Stomach (tissue), 19 donors: ENCODE measurements at places on chromosomes 3 and 15. TPM values are rescaled to one million over a fixed set of nuclear protein-coding genes. Genes with fewer than 3 reads are reported as not detected.
A peak's percentile ranks its signal among the peaks of the same experiment; 100 is the strongest.

- H3K4me3 ChIP-seq: no peak overlapping the region
- H3K36me3 ChIP-seq: no peaks in the 10 kb centered on the region
- DNase-seq: no peak
- H3K27ac ChIP-seq: no peak overlapping the region
Observed at GRCh38 chr15:61035311-61035710, 193.8 kb downstream of the RORA start.

GRCh38 chr15:25899870-25900269, 36.7 kb upstream of the ATP10A start:
- no peaks in the 10 kb centered on the region for H3K4me1 ChIP-seq
- H3K36me3 ChIP-seq: no peaks in the 10 kb centered on the region

Gene B3GNT5
- 5.0 TPM for polyA plus RNA-seq

DNA sequence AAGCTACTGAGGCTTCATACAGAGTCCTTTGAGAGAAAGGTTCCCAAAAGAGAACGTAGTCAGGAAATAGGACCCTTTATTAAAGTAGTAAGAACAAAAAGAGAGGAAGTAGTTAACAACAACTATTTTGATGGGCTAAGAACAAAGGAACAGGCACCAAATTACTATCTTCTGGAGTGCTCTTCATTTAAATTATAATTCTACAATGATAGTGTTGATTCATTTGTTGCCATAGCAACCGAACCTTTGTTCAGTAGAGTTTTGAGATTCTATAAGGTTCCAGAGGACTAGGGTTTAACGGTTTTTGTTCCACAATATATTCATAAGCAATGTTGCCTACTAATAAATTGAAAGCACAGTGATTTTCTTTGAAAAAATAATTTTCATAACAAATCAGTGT, 78.8 kb downstream of the CMSS1 start:
- peak overlapping the region; percentile 42 for H3K27ac ChIP-seq
- H3K4me1 ChIP-seq: peaks cover 27% of the 10 kb centered on the region
- H3K4me3 ChIP-seq: no peak overlapping the region
- H3K27me3 ChIP-seq: no peaks in the 10 kb centered on the region
- no peaks in the 10 kb centered on the region for H3K36me3 ChIP-seq

- H3K27me3 ChIP-seq: no peaks in the 10 kb centered on the region
- H3K4me1 ChIP-seq: peaks cover 6% of the 10 kb centered on the region
- no peak for DNase-seq
- H3K36me3 ChIP-seq: no peaks in the 10 kb centered on the region
- no peak overlapping the region for H3K4me3 ChIP-seq
Observed at GRCh38 chr15:100948430-100948762, 29.2 kb downstream of the LRRK1 start.

DNA sequence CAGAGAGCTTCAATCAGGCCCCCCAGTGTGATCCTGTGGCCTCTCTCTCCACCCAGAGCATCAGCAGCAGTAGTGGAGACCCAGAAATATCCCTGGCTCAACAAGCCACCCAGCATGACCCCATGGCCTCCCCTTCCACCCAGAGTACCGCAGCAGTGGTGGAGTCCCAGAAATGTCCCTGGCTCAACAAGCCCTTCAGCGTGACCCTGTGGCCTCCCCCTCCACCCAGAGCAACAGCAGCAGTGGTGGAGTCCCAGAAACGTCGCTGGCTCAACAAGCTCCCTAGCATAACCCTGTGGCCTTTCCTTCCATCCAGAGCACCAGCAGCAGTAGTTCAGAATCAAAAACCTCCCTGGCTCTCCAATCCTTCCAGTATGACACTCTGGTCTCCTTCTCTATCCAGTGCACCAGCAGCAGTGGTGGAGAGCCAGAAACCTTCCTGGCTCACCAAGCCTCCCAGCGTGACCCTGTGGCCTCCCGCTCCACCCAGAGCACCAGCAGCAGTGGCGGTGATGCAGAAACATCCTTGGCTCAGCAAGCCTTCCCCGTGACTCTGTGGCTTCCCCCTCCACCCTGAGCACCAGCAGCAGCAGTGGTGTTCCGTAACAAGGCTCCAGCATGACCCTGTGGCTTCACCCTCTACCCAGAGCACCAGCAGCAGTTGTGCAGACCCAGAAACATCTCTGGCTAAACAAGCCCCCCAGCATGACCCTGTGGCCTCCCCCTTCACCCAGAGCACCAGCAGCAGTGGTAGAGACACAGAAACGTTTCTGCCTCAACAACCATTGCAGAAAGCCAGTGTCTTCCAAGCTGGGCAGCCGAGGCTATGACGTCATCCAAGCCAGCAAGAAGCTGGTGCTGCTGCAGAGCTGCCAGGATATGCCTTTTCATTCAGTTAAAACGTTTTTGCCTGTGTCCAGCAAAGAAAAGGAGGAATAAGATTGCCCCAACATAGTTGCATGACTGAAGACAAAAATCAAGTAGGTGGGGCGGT, 61.3 kb upstream of the TAMM41 start:
- peak; percentile 21 for DNase-seq
- H3K27me3 ChIP-seq: no peaks in the 10 kb centered on the region
- no peak overlapping the region for H3K4me3 ChIP-seq
- H3K4me1 ChIP-seq: no peaks in the 10 kb centered on the region
- no peaks in the 10 kb centered on the region for H3K36me3 ChIP-seq

DNA sequence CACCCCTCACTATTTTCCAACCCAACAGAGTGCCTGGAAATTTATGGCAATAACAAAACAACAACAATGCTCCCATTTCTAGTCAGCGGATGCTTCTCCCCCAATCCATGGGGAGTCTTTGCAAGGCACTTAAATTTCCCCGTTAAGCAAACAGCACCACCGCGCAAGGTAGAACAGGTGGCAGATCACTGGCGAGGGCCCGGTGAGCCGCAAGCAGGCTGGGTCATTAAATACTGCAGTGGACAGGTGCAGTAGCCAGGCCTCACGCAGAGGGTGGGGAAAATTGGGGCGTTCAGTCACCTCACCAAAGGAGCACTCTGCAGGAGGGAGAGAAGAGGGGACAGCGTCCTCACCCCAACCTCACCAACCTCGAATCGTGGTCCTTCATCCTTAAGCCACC, 147.5 kb downstream of the NTRK3 start:
- no peaks in the 10 kb centered on the region for H3K36me3 ChIP-seq
- no peak overlapping the region for H3K4me3 ChIP-seq
- H3K27ac ChIP-seq: no peak overlapping the region
- no peaks in the 10 kb centered on the region for H3K27me3 ChIP-seq
- DNase-seq: no peak

DNA sequence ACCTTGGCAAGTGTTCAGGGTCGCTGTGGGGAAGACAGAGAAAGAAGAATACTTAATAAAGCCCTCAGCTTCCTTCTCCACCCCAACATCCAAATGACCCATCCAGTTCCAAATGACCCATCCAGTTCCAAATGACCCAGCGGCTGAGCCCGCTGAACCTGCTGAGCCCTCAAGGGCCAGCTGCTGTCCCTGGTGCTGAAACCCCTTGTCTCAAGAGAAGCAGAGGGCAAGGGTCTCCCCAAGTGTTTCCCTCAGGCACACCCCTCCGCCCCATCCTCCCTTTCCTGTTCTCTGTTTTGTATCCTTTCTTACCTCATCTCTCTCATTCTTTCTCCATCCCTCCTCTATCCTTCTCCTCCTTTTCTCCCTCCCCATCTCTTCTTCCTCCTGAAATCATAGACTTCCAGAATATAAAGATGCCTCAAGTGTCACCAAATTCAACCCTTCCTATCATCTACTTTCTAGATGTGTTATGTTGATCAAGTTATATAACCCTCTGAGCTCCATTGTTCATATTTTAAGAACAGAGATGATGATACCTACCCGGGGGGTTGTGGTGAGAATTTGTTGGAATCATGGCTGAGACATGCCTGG, 29.0 kb downstream of the CCDC33 start:
- H3K4me3 ChIP-seq: no peak overlapping the region
- H3K4me1 ChIP-seq: no peaks in the 10 kb centered on the region

DNA sequence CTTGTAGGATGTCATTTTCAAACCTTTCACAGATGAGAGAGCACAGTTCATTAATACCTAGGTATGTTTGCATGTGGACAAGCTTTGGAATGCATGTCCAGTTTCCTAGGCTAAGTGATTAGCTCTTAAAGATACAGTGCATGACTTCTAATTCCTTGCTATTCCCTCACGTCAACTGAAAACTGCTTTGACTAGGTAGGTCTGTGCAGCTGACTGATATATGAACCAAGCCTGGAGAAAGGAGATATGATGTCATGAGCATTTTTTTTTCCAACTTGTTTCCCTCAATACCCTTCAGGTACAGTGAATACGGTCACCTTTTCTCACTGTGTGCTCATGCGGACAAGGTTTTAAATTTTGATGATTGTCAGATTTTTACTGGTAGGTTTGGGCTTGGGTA, 41.6 kb upstream of the TASOR start:
- no peaks in the 10 kb centered on the region for H3K27me3 ChIP-seq
- H3K4me1 ChIP-seq: peaks cover 9% of the 10 kb centered on the region
- DNase-seq: peak; percentile 46
- no peak overlapping the region for H3K4me3 ChIP-seq
- no peak overlapping the region for H3K27ac ChIP-seq
- H3K36me3 ChIP-seq: peaks cover 50% of the 10 kb centered on the region

DNA sequence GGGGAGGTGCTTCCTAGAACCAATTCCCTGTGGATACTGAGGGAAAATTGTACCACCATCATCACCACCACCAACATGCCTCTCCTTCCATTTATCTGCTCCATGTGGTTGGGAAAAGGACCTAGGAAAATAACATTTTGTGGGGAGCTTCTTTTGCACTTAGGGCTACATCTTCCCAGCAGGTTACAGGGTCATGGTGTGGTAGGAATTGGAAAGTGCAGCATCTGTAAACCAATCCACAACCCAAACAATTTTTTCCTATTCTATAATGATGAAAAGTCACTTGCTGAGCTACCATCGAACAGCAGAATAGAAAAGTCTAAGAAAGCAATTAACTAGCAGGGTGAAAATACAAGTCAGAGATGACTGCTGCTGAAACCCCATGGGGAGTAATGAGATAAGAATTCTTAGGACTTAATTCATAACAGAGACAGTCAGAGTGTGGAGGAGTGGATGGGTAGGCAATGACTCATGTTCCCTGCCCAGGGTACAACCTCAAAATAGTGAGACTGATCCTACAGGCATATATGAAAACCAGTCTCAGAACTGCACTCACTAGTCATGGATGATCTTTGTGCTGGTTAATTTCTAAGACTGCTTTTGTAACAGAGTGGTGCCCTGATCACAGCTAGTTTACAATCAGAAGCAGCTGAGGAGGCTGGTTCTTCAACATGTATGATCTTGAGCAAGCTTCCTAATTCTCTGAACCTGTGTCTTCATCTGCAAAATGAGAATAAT, 38.1 kb upstream of the LEKR1 start:
- H3K36me3 ChIP-seq: no peaks in the 10 kb centered on the region
- no peaks in the 10 kb centered on the region for H3K27me3 ChIP-seq
- H3K4me1 ChIP-seq: peaks cover 2% of the 10 kb centered on the region
- no peak overlapping the region for H3K4me3 ChIP-seq

GRCh38 chr15:51751697-51752683, 593 bp downstream of the TMOD2 start:
- peaks cover 12% of the 10 kb centered on the region for H3K4me1 ChIP-seq
- H3K27me3 ChIP-seq: no peaks in the 10 kb centered on the region
- peak overlapping the region; percentile 80 for H3K27ac ChIP-seq
- no peaks in the 10 kb centered on the region for H3K36me3 ChIP-seq
- DNase-seq: peak; percentile 33
- H3K4me3 ChIP-seq: peak overlapping the region; percentile 98

DNA sequence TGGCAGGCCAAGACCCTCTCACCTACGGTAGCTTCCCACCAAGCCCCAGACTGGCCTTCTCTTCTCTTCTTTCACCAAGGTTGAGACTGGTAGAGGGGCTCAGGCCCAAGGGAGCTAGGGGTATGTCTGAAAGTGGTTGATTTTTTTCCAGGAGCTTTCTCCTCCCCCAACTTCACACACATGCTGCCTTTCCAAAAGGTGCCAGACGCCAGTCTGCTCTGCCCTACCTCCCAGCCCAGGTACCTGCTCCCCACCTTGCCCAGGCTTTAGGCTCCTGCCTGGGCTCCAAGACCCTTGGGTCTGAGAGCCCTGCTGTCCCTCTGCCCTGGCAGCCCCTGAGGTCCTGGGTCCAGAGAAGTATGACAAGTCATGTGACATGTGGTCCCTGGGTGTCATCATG, 28.4 kb downstream of the MAPKAPK3 start:
- DNase-seq: no peak
- no peaks in the 10 kb centered on the region for H3K27me3 ChIP-seq
- no peak overlapping the region for H3K27ac ChIP-seq
- H3K36me3 ChIP-seq: peaks cover 95% of the 10 kb centered on the region

Gene ZNF501
- 2.6 TPM for polyA plus RNA-seq

GRCh38 chr15:98085003-98085639, 124.6 kb downstream of the ARRDC4 start:
- no peak overlapping the region for H3K4me3 ChIP-seq
- H3K27me3 ChIP-seq: no peaks in the 10 kb centered on the region
- DNase-seq: peak; percentile 47

DNA sequence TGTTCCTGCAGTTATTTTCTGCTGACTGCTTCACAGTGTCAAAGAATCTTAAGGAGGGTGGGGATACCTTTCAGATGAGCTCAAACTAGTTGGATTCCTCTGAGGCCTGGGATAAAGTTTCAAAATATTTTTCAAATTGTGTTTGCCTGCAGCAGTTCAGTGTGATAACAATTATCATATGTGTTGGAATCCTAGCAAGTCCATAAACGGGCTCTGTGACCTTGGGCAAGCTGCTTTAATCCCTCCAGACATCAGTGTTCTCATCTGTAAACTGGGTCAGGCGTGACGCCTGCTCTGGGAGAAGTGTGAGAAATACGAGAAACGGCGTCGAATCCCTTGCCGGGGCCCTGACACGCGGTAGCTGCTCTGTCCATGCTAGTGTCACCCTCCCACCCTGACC, 153.5 kb downstream of the UACA start:
- H3K27me3 ChIP-seq: no peaks in the 10 kb centered on the region
- no peak overlapping the region for H3K27ac ChIP-seq
- no peak overlapping the region for H3K4me3 ChIP-seq
- no peak for DNase-seq
- H3K4me1 ChIP-seq: peaks cover 12% of the 10 kb centered on the region

GRCh38 chr3:10957976-10958749, 34.4 kb upstream of the SLC6A1 start:
- H3K27me3 ChIP-seq: peaks cover 19% of the 10 kb centered on the region
- no peaks in the 10 kb centered on the region for H3K4me1 ChIP-seq
- no peaks in the 10 kb centered on the region for H3K36me3 ChIP-seq
- peak; percentile 26 for DNase-seq
- H3K4me3 ChIP-seq: no peak overlapping the region
- no peak overlapping the region for H3K27ac ChIP-seq

GRCh38 chr3:29871087-29871486, 590.2 kb downstream of the RBMS3 start:
- H3K27me3 ChIP-seq: no peaks in the 10 kb centered on the region
- no peak overlapping the region for H3K27ac ChIP-seq
- H3K36me3 ChIP-seq: no peaks in the 10 kb centered on the region
- no peak for DNase-seq
- no peaks in the 10 kb centered on the region for H3K4me1 ChIP-seq

- H3K4me1 ChIP-seq: no peaks in the 10 kb centered on the region
- H3K36me3 ChIP-seq: no peaks in the 10 kb centered on the region
- no peak overlapping the region for H3K27ac ChIP-seq
- DNase-seq: no peak
- H3K4me3 ChIP-seq: no peak overlapping the region
Observed at GRCh38 chr3:177890359-177890683, 645.9 kb upstream of the KCNMB2 start.
